ENCODE measurements at places on chromosomes 13 and 19. TPM values are rescaled to one million over a fixed set of nuclear protein-coding genes. Genes with fewer than 3 reads are reported as not detected.

The NCR1 gene
- total RNA-seq: not detected

The OR4F17 gene
- not detected for total RNA-seq

DNA sequence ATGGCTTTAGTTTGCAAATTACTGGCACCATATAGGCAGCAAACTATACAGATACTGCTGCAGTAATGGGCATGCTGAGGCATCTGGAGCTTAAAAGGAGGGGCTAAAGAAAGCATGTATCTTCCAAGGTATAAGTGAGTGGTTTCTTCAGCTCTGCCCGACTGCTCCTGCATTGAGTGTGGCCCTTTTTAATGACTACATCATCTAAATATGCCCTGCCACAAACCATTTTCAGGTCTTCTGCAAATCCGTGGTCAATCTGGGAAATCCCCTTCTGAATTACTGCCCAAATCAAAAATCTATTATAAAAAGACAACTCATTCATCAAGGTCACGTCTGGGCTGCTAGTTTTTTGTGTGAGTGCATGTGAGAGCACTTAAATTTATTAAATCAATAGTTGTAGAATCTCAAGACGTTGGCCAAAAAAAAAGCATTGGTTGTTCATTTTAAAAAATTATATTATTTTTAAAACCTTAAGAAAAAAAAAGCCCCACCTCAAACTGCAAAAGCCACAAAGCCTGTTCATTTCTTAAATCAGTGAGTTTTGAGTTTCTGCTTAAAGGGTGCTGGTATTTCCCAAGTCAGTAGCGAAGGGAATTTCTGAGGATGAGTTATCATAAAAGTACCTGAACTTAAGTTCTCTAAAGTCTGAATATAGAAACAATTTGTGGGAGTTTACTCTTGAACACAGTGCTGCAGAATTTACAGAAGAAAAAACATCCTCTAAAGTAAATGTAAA, 16.3 kb downstream of the LCP1 start:
- DNase-seq: no peak

DNA sequence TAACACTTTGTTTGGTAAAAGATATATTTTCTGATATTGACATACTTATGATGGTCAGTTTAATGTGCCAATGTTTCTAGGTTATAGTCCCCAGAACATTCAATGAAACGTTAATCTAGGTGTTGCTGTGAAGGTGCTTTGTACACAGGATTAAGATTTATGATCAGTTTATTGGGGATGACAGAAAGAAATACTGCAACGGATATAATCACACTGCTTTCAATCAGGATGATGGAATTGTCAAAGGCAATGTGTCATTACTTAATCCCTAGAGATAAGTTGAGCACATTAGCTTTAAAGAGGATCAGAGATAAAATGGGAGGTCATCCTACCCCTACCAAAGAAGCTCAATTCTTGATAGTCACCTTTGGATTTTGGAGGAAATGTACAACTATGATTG, 12.4 kb upstream of the SIGLEC12 start:
- DNase-seq: no peak

- DNase-seq: no peak
Measured at GRCh38 chr13:29936956-29937355, 86.5 kb upstream of the UBL3 start.

- DNase-seq: no peak
Measured at GRCh38 chr19:29630655-29631054, 24.6 kb downstream of the POP4 start.

- no peak for DNase-seq
Measured at GRCh38 chr19:14058182-14059092, 3.4 kb downstream of the PALM3 start.

DNA sequence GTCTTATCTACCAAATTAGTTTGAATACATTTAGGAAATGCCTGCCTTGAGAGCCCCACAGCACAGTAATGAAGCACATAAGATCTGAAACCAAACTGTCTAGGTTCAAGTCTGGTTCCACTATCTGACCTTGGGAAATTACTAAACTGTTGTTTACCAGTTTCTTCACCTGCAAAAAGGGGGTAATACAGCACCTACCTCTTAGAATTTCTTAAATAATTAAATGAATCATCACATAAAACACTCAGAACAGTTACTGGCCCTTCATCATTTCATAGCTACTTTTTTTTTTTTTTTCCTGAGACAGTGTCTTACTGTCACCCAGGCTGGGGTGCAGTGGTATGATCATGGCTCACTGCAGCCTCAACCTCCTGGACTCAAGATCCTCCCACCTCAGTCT, 59.6 kb downstream of the USP12 start:
- DNase-seq: no peak

- no peak for DNase-seq
Measured at GRCh38 chr19:7817801-7818200, 12.2 kb upstream of the EVI5L start.

DNA sequence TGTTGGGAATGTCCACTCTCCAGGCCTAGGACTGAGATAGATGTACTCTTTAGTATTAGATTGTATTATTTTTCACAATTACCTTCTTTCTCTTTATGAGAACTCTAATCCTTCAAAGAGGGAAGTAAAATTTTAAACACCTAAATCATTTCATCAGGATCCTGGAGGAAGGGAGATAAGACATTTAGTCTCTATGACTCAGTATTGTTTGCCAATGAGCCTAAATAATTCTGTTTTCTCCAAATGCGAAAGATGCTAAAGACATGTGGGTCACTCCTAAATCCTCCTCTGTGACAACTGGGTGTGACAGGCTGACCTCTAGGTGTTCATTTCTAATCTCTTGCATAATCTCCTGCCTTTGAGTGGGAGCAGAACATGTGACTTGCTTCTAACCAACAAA, 1736.6 kb upstream of the MIR17HG start:
- no peak for DNase-seq

DNA sequence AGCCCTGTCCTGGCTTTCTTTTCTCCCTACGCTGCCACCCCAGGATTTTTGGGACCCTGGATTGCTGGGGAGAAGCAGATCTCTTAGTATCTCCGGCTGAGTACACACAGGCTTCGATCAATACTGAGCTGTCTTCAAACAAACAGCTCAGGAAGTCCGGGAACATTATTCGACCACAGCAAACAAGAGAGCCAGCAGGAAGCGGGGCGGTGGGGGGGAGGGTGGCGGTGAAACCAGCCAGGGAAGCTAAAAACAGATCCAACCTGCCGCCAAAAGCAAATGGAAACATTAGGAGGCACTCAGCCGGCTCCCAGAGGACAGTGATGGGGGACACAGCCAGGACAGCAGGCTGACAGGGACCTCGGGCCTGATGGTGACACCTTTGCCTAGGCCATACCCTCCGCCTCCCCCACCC, 12.2 kb upstream of the BCAM start:
- DNase-seq: no peak

DNA sequence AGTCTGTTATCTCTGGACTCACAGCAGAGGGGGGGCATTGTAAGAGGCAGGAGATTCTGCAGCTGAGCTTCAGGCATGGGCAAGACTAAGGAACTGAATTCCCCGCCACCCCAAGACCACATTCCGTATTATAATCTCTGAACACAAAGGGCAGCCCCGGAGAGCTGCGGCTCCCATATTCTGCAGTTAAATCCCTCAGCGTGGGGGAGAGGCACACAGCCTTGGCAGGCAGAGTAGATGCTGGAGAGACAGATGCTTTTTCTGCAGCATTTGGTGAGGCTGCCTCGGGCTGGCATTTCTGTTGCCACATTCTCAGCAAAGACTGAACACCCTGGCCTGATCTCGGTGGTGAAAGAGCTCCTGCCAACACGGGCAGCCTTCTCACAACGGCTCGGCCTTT, 12.9 kb downstream of the CHAF1A start:
- DNase-seq: no peak

DNA sequence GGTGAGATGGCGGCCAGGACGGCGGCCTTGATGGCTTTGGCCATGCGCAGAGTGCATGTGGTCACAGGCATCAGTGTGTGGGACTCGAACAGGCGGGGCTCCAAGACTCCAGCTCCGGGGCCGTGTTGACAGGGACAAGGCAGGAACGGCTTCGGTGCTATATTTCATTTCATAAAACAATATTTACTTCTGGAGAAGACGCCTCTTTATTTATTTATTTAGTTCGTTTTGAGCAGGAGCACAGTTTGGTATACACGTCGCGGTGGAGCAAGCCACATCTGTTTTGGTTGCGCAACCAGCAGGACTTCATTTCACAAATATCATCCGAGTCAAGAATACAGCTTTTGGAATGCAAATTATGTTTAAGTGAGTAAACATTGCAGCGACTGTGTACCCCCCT, 166.7 kb upstream of the TSHZ3 start:
- DNase-seq: no peak

- DNase-seq: no peak
Measured at GRCh38 chr13:112712451-112713207, 22.8 kb downstream of the ATP11A start.

DNA sequence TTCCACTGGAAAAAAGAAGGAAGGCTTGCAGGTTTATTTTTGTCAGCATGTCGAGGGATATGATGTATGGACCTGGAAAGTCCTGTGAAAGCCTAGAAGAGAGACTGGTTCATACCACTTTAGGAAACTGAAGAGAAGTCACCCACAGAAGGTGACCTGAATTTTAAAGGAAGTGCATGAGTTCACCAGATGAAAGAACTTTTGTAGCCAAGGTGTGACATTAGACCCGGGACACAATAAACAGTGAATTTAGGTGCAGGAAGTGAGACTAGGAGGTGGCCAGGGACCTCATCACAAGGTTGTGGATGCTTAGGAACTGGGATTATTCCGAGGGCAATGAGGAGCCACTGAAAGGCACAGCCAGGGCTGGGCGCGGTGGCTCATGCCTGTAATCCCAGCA, 79.1 kb downstream of the ZNF429 start:
- no peak for DNase-seq

- no peak for DNase-seq
Measured at GRCh38 chr19:28521614-28522544, 691.1 kb downstream of the UQCRFS1 start.

Measured in ureter (tissue), 1 donor.